ENCODE measurements at places on chromosomes 7 and 10.

DNA sequence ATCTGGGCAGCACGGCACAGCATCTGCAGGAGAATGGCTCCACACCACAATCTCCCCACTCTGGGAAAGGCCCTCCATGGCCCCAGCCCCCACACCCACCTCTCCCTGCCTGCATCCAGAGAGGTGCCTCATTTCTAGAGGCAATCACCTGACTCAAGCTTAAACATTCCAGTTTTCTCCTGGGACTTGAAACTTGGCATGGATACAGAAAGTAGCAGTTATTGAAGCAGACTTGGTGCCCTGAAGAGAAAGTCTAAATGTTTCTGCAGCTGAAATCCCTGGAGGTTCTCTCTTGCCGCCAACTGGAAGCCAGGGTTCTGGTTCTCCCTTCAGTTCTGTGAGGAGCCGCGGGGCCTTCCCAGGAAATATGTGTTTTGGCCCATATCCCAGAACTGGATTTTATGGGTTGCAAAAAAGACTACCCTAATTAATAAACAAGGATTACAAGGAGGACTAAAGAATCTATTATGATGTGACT is 122.8 kb downstream of the SKIDA1 start:
- DNase-seq: no peak

DNA sequence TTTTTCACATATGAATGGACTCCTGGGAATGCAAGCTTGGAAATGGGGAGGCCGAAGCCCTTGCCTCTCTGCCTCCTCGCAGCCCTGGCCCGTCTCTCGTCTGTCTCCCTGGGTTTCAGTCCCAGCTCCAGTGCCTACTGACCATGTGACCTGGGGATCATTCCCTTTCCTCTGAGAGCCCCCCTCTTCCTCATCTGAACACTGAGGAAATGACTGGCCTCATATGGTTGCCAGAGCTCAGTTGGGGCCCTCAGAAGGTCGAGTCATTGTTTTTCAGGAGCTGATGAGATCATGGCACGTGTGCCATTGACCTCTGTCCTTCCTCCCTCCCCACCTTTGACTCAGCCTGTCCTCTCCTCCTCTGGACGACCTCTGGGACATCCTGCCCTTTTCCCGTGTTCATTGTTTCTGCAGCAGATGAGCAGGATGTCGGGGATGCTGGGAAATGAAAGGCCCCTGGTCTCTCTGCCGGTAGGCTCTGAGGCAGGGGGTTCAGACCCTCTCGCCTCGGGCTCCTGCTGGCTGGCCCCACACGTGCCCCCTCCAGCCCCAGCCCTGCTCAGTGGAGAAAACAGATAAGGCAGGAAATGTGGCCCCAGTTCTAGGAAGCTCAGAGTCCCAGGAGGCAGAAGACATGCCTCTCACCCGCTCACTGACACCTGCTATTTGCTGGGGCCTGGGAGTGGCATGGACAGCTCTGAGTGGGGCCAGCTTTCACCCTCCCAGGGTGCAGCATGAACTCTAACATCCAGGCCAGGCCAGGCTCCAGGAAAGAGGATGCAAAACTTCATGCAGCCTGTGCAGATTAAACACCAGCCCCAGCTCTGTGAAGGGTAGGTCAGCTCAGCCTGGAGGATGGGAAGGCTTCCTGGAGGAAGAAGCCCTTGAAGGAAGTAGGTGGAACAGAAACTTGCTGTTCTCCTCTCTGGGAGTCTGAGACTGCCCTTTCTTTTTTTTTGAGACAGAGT is 8.3 kb upstream of the PPP1R35 start:
- no peak for DNase-seq

- no peak for DNase-seq
These were observed 75.1 kb downstream of the MAD1L1 start for GRCh38 chr7:2157473-2158279.

GRCh38 chr10:64275001-64275400 is 753.8 kb downstream of the REEP3 start:
- DNase-seq: no peak

GRCh38 chr7:132154695-132155471 is 421.4 kb downstream of the PLXNA4 start:
- DNase-seq: no peak

DNA sequence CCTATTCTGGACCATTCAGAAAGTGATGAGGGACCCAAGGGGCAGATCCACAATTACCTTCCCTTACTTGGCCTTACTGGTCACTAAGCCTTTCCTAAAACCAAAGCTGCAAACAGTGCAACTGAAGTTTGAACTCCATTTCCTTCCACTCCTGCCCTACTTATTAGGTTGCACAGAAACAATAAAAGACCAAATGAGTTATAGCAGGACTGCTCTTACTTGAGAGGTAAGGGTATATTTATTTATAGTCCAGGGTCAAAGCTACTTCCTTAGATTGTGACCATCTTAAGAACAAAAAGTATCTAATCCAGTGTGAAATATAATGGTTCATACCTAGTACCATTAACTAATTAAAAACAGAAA is 27.0 kb downstream of the CDK6 start:
- DNase-seq: no peak
